ENCODE measurements at places on chromosomes 16 and 17.

DNA sequence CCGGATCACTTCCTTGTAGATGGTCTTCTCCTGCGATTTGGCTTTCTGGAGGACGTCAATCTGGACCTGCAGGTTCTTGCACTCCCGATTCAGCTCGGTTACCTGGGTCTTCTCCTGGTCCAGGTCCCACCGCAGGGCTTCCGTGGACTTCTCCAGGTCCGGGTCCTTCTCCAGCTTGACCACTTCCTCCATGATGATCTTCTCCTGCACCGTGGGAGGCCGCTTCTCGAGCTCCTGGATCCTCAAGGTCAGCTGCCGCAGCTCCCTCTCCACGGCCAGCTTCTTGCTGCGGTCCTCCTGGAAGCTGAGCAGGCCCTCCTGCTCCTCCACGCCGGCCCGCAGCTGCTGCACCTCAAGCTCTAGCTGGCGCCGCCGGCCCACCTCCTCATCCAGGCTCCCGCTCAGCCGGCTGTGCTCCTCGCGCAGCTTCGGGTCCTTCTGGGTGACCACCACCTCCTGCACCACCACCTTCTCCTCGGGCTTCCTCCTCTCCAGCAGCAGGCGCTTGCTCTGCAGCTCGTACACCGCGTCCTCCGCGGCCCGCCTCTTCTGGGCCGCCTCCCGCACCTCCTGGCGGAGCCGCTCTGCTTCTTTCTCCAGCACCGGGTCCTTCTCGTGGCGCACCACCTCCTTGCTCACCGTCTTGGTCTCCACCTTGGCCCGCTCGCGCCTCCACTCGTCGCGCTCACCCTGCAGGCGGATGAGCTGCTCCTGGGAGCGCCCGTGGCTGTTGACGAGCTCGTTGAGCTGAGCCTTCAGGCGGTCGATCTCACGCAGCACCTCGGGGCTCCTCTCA, 8.2 kb downstream of the CDK3 start:
- DNase-seq = no peak

- no peak for DNase-seq
Measured at GRCh38 chr16:2231016-2231931, 5.0 kb upstream of the DNASE1L2 start.

DNA sequence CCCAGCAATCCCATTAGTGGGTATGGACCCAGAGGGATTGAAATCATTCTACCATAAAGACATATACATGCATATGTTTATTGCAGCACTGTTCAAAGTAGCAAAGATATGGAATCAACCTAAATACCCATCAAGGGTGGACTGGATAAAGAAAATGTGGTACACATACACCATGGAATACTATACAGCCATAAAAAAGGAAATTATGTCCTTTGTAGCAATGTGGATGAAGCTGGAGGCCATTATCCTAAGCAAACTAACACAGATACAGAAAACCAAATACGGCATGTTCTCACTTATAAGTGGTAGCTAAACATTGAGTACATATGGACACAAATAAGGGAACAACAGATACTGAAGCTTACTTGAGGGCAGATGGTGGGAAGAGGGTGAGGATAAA, 2.4 kb downstream of the KRTAP2-3 start:
- DNase-seq = no peak

GRCh38 chr17:78247304-78247703, 15.9 kb downstream of the TMEM235 start:
- DNase-seq = no peak

DNA sequence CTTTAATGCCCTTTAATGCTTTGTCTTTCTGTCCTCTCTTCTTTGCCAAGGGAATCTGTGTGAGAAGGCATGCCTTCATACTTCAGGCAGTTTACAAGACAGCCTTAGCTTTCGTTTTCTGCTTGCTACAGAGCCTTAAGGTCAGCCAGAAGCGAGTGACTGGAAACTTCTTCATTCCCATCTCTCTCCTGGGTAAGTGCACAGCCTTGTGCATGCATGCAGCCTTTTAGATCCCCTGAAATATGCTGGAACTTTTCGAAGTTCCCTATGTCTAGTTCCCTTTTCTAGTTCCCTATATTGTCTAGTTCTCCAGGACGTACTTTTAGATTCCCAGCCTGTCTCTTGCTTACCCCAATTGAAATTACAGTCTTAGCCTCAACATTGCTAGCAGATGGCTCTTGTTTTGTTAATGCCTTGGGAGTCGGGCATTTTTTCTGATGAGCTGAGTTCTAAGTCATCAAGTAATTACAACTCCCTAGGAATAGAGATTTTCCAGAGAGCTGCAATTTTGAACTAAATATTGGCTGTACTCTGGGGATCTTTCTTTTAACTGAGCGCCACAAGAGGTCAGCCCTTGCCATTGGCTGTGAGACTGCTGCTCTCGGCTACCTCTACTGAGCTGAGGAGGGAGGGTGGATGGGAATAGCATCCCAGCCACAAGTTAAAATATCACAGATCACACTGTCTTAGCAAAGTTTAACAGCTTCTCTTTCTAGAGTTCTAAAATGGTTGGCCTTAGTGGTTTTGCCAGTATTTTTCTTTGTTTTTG, 22.7 kb upstream of the PPM1D start:
- peak; percentile 52 for DNase-seq

DNA sequence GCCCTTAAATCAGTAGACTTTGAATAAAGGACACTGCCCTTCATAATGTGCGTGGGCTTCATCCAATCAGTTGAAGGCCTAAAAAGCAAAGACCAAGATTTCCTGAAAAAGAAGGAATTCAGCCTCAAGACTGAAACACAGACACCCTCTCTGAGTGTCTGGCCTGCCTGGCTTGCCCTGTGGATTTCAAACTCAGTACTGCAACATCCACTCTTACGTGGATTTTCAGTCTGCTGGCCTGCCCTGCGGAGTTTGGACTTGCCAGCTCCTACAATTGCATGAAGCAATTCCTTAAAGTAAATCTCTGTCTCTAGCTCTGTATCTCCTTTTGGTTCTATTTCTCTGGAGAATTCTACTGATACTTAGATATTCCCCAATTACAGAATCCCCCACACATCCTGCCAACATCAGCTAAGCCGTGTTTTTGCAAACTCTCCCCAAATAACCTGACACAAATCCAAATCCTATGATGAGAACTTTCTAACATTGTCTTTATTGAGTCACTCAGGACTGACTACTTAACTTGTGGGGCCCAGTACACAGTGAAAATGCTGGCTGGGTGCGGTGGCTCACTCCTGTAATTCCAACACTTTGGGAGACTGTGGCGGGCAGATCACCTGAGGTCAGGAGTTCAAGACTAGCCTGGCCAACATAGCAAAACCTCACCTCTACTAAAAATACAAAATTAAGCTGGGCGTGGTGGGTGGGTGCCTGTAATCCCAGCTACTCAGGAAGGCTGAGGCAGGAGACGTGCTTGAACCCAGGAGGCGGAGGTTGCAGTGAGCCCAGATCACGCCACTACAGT, 7.2 kb upstream of the TNFRSF17 start:
- DNase-seq = no peak

GRCh38 chr16:87930456-87930855, 5.9 kb downstream of the CA5A start:
- no peak for DNase-seq

- DNase-seq = no peak
Measured at GRCh38 chr17:45104907-45105624, 27.2 kb downstream of the PLCD3 start.

DNA sequence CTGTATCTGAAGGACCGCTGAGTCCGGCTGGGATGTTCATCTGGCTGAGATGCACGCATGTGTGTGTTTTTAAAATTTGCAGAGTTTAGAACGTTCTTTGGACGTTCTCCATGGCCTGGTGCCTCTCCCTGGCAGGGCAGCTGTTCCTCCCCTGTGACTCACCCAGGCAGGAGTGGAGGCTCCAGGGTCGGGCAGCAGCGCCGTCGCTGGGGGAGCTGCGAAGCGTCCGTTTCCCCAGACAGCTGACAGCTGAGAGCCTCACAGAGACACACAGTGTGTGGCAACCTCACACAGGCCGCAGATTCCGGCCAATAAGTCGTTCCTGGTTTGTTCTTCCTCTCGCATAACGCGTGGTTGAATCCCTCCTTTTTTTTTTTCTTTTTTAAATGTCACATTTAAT, 80.6 kb downstream of the OR1D5 start:
- DNase-seq = peak; percentile 75

GRCh38 chr17:35801583-35802224, 6.3 kb upstream of the MMP28 start:
- DNase-seq = peak; percentile 93

- no peak for DNase-seq
Measured at GRCh38 chr16:67164599-67165061, at the start of gene HSF4. HSF4 (plus strand) TSS chr16:67164745; CDS start chr16:67164812, 67 bp downstream.

DNA sequence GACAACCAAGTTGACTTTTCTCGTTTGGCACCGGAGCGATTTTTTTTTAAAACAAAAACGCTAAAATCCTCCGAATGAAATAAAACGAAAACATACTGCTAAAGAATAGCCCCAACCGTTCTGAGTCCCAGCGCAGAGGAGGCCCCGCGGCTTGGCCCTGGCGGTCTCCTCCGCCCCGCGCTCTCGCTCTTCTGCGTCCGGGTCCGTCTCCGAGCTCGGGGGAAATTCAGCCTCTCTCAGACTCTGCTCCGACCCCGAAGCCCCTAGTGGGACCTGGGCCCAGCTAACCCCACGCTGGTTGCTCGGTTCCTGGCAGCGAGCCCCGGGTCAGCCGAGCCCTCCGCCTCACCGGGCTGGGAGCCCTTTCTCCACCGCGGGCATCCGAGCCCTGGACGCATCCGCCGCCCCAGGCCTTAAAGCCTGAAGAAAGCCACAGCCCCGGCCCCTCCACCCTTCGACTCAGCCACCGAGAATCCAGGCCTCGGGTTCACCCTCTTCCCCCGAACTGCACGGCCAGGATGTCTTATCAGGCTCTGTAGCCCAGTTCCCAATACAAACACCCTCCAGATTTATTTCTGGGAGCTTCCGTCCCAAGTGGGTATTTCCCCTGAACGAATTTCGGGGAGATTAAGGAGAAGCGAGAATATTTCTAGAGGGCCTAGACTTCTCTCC, 1.2 kb downstream of the TBX2 start:
- DNase-seq = no peak

DNA sequence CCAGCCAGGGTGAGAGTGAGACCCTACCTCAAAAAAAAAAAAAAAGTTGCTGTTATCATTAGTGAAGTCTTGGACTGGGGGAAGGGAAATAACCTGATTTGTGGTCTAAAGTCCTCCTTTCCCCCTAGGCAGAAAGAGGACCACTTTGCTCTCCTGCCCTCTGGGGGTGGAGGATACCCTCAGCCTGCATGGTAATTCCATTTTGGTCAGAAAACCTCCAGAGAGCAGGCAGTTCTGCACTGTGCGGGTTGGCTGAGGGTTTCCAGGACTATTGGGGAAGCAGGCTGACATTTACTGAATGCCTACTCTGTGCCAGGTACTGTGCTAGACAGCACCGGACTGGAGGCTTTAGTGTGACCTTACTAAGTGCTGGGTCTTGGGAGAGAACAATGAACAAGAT, 2.6 kb downstream of the ADAP2 start:
- DNase-seq = peak; percentile 17

GRCh38 chr16:26111900-26112299, 420.1 kb downstream of the HS3ST4 start:
- no peak for DNase-seq

DNA sequence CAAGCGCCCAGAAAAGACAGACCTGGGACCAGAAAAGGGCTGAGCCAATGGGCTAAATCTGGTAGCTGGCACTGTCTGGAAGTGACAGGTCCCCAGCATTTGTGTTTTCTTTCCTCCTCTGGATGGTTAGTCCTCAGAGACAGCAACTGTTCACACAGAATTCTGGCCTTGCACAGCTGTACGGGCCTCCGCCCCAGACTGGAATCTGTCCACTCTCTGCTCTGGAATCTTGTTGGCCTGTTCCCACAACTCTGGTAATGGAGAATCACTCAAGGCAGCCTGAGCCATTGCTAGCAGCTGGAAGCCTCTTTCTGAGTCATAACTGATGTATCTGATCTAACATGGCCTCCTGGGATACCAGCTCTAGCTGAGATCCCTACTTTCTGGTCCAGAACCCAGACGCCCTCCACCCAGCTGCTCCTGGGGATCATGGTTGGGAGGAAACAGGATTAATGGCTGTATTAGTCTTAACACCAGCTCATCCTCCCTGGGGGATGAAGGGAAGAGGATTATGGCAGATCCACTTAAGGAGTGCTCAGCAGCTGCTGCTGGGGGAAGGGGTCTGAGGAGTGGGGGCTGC, 9.1 kb downstream of the ZNF668 start:
- DNase-seq = peak; percentile 90

DNA sequence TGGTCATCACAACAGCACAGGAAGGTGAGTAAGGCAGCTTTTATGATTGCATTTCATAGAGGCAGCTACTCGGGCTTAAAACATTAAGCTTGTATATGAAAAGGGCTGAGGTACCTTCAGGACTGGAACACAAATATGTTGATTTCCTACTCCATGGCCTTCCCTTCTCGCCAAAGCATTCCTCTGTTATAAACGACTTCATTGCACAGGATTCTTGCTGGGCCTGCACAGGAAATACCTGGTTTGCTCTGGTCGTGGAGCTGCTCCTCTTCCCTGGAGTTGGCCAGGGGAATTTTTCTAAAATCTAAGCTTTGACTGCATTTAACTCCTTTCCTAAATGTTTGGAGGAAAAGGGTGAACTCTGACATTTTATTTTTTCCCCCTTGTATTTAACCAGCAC, 49.0 kb downstream of the CHD9 start:
- no peak for DNase-seq

Data from lower leg skin (tissue), 4 donors.